ENCODE measurements at places on chromosomes 12 and 14.

DNA sequence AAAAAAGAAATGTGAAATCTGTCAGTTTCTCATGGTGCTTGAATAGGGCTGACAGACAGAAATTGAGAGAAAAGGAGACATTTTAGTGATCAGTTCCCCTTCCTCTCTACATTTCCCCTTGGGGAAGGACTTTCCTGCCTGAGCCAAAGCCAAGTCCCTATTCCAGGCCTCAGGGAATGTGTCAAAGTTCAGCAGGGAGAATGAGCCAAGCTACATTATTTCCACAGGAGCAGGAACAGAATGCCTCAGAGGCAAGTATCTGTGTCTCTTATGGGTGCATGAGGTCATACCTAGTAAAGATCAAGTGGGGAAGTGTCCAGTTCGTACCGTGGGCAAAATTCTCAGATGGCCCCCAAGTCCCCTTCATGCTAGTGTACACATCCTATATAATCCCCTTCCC, 68.6 kb downstream of the IQSEC3 start:
- DNase-seq: no peak

GRCh38 chr12:108419949-108420348, 80.8 kb upstream of the CMKLR1 start:
- no peak for DNase-seq

DNA sequence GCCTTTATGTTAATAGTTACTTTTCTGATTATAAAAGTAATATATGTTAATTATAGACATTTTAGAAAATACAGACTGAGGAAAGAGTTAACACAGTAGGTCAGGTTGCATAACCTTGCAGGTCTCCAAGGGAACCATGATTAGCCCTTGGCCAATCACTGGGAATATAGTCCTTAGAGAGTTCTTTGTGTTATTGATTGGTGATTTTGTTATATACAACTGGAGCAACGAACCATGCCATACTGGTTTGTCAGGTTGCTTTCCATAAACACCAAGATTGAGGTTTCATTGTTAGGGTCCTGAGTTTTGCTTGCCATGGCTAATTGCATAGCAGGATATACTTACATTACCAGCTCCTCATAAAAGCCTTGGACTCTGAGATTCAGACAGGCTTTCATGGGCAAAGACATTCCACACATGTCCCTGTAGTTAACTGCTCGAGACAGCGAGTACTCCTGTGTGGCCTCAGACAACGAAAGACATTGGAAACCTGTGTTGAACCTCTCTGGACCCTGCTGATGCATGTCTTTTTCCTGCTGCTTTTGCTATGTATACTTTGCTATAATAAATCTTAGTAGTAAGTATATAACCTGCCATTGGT, 33.7 kb downstream of the MAPK1IP1L start:
- no peak for DNase-seq

DNA sequence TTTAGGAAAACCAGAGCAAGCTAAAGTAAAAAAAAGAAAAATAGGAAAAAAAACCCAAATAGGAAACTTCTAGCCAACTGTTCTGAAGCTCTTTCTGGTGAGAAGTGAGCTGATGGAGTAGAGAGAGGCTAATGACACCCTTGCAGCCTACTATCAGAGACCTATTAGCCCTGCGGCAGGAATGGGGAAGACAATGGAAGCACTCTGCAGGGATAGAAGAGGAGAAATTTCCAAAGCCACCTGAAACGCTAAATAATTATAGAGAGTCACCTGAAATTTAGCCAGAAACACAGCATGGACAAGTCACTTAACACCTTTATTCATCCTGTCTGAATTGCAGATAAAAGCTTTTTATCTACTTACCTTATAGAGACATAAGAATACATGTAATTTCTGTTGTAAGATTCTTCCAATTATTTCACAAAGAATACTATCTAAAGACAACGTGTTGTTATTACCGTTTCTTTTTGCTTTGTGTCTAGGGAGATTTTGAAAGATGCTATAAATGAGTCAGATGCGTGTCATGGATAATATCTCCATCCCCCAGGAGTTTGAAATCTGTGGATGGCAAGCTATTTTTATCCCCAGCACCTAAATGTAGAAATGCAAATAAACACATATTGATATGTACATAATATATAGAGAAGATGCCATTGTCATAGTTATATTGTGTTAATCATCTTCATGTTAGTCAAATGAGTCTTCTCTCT, 138.6 kb downstream of the TPH2 start:
- no peak for DNase-seq

DNA sequence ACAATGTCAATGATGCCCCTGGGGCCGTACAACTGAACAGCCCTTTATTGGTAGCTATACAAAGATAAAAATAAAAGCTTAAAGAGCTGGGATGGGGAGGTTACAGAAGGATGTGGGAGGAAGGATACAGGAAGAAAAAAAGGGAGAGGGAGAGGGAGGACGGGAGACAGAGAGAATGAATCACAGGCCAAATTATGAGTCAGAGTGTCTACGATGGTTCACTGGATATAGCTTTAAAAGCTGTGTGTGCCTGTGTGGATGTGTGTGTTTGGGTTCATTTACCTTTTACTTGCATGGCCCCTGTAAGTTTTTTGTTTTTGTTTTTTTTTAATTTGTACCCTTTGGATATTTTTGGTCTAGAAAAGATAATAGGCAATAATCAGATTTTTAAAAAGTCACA, 111.9 kb downstream of the CCDC60 start:
- DNase-seq: no peak

DNA sequence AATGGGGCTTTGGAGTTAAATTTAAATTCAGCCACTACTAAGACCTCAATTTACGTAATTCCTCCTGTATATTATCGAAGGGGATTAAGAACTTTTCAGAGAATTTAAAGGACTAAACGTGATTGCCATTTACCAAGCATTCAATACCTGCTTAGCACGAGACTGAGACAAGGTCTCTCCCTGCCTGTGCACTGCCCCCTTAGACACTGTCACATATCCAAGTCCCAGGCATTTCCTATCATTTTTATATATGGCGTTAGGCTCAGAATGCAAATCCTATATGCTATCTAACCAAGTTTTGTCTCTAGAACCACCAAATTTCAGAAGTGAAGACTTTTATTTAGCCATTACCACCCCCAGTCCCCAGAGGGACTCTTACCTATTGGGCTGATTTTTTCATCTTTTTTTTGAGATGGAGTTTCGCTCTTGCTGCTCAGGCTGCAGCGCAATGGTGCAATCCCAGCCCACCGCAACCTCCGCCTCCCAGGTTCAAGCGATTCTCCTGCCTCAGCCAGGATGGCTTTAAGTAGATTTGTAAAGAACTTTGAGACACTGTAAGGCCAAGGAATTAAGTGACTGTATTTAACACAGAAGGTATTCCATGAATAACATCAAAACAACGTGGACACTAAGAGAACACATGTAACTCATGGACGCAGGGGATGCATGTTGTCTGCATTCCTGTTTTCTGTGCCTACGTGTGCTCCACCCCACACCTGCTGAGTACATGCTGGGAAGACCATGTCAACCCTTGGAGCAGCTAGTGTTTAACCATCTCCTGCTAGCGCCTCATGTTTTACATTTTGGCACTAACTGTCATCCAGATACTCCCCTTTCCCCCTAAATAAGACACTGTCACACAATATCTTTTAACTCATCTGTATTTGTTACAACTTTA, 6.4 kb downstream of the HSP90AA1 start:
- no peak for DNase-seq

DNA sequence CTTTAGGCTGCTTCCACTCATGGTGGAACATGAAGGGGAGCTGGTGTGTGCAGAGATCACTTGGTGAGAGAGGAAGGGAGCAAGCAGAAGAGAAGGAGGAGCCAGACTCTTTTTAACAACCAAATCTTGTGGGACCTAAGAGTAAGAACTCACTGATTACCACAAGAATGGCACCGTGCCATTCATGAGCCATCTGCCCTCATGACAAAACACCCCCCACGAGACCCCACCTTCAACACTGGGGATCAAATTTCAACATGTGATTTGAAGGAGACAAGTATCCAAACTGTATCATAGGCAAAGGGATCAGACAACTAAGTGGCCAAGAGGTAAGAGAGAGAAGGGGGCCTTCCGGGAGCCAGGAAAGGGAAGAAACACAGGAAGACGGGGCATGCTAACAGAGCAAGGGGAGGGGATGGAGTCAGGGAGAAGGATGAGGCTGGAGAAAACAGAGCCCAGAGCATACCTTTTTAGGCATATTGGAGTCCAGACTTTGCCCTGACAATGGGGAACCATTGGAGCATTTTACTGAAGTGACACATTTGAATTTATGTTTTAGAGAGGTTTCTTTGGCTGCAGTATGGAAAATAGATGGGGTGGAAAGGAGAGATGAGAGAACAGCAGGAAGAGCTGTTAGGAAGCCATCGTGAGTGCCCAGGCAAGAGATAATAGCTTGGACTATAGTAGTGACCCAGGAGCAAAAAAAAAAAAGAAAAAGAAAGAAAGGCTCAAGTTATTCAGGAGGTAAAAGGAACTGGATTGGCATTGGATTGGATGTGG, 204.4 kb upstream of the NUDT4 start:
- no peak for DNase-seq

GRCh38 chr12:15597125-15597830, 191.9 kb downstream of the EPS8 start:
- DNase-seq: no peak

DNA sequence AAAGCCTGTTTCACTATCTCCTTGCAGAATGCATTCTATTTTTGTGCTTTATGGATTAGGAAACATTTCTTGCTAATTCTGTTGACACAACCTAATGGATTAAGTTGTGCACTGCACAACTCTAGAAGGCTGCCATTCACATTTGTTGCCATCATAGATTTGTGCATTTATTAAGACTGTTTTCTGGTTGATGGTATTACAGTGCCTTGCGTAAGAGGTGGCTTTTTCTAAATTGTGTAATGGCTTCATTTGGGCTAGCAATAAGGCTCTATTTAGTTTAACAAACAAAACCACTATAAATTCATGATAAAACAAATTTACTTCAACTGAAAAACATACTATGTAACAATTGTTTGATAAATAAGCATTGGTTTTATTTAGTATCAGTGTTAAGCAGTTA, 175.9 kb downstream of the TRHDE start:
- DNase-seq: no peak

GRCh38 chr12:131390412-131391334, 320.2 kb upstream of the SFSWAP start:
- DNase-seq: no peak

- DNase-seq: no peak
Measured at GRCh38 chr12:99267038-99267437, 380.5 kb upstream of the GARIN6 start.

DNA sequence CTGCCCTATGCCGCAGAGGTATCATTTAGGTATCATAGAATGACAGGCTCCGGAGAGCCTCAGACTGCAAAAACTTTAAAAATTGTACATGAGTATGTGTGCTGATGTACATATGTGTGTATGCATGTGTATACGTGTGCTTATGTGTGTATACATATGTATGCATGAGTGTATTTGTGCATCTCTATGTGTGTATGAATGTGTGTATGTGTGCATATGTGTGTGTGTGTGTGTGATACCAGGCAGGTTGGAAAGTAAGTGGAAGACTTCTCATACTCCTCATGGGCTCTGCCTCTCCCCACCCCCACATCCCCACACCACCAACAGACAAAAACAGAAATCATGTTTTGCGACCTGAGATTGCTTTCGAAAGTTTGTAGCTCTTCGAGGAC, 621 bp upstream of the TMEM117 start:
- DNase-seq: no peak

- no peak for DNase-seq
Measured at GRCh38 chr14:80350707-80351106, 139.4 kb upstream of the DIO2 start.

GRCh38 chr12:111730420-111730819, 36.3 kb upstream of the ALDH2 start:
- no peak for DNase-seq

DNA sequence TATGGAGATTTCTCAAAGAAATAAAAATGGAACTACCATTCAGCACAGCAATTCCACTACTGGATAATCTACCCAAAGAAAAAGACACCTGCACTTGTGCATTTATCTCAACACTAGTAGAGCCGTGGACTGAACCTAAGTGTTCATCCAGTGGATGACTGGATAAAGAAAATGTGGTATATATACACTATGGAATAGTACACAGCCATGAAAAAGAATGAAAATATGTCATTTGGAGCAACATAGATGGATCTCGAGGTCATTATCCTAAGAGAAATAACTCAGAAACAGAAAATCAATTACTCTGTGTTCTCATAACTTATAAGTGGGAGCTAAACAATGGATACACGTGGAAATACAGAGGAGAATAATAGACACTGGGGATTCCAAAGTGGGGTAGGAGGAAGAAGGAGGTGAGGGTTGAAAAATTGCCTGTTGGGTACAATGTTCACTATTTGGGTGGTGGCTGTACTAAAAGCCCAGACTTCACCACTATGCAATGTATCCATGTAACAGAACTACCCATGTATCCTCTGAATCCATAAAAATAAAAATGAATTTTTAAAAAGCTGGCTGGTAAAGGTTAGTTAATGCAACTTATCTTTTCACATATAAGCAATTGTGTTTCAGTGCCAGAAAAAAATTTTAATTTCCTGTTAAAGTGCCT, 130.7 kb downstream of the FOXA1 start:
- DNase-seq: no peak

- DNase-seq: no peak
Measured at GRCh38 chr12:101859664-101860607, 17.4 kb upstream of the DRAM1 start.

DNA sequence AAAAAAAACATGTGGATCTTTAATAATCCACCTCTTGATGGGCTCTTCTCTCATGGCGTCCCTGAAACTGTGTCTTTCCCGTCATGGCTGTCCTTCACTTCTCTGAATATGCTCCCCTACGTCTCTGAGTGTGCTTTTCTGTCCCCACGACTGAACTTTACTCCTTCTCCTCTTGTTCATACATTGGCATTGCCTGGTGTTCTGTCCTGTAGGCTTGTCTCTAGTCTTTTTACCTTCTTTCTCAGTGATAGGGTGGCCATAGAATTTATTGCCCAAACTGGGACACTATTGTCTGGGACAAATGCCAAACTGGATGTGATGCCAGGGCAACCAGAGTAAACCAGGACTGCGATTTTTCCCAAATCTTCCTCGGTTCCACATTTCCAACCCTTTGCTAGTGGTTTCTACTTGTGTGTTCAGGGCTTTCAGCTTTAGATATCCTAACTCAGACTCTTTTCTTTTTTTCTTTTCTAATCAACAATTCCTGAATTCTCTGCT, 202.2 kb downstream of the ATP23 start:
- no peak for DNase-seq

GRCh38 chr14:26403760-26404159, 194.1 kb downstream of the NOVA1 start:
- DNase-seq: no peak

DNA sequence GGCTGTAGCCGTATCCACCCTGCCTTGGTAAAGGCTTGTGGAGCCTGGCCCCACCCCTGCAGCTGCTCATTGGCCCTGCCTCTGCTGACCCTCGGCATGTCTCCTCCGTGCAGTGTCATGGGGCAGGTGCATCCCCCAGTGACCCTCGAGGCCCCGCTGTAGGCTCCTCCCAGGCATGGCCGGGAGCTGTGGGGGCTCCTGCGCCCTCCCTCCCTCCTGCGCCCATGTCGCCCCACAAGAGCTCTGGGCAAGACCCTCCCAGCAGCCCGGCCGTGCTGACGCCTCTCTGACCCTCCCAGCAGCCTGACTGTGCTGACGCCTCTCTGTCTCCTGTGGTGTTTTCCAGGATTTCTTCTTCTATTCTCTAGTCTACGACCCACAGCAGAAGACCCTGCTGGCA, 20.8 kb upstream of the CRIP2 start:
- DNase-seq: no peak
